ENCODE measurements at places on chromosomes 1 and 21.

- DNase-seq, result no peak
Observed at GRCh38 chr1:230105245-230105753, 38.3 kb downstream of the GALNT2 start.

GRCh38 chr1:73066866-73067265, 784.5 kb upstream of the NEGR1 start:
- no peak for DNase-seq

- no peak for DNase-seq
Observed at GRCh38 chr1:112509005-112509659, 367 bp downstream of the WNT2B start.

- no peak for DNase-seq
Observed at GRCh38 chr21:36735724-36736320, 36.9 kb downstream of the SIM2 start.

All from progenitor cell of endocrine pancreas (in vitro differentiated cells).